ENCODE measurements at places on chromosomes 16 and 17. TPM values are rescaled to one million over a fixed set of nuclear protein-coding genes. Genes with fewer than 3 reads are reported as not detected.

The CD79B gene
- total RNA-seq: not detected

The GINS2 gene
- total RNA-seq: 32.5 TPM

The CACNA1G gene
- total RNA-seq: 3.8 TPM

The CACNG3 gene
- total RNA-seq: not detected

The OR1F1 gene
- 0.38 TPM for total RNA-seq

The TMEM97 gene
- 51.1 TPM for total RNA-seq

The AATK gene
- total RNA-seq: 0.34 TPM

The BEAN1 gene
- 3.3 TPM for total RNA-seq

The TMC5 gene
- total RNA-seq: 6.4 TPM

The ARL5C gene
- total RNA-seq: not detected

The METTL22 gene
- 25.5 TPM for total RNA-seq

The IFI35 gene
- 15.7 TPM for total RNA-seq

The PMP22 gene
- total RNA-seq: 256 TPM

The YPEL2 gene
- 3.2 TPM for total RNA-seq

The XAF1 gene
- 0.24 TPM for total RNA-seq

The MFAP4 gene
- not detected for total RNA-seq

The MXRA7 gene
- 63.6 TPM for total RNA-seq

The TMEM92 gene
- 28.6 TPM for total RNA-seq

The C16orf54 gene
- total RNA-seq: not detected
